ENCODE measurements at places on chromosomes 12 and 14.

GRCh38 chr12:131773582-131774221 lies 54.5 kb upstream of the MMP17 start:
- DNase-seq = no peak

- DNase-seq = no peak
Observed at GRCh38 chr12:78189656-78190055, 359.0 kb downstream of the NAV3 start.

DNA sequence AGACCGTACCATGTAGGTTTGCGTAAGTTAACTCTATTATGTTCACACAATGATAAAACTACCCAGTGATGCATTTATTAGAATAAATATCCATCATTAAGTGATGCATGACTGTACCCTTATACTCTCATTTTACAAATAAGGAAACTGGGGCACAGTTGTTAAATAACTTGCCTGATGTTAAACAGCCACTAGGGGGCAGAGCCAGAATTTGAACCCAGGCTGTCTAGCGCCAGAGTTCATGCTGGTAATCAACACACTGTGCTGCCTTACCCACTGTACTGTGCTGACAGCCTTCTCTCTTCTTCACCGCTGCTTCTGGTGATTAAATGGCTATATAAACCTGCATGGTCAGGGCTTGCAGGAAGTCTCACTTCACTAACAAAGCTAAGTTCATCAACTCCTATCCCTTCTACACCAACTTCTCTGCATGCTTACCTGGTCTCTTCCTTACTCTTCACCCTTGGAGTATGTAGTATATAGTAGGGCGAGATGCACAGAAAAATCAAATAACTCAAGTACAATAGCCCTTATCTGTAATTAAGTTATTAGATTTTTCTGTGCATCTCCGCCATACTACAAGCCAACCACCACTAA lies 43.6 kb upstream of the APPL2 start:
- DNase-seq = no peak

DNA sequence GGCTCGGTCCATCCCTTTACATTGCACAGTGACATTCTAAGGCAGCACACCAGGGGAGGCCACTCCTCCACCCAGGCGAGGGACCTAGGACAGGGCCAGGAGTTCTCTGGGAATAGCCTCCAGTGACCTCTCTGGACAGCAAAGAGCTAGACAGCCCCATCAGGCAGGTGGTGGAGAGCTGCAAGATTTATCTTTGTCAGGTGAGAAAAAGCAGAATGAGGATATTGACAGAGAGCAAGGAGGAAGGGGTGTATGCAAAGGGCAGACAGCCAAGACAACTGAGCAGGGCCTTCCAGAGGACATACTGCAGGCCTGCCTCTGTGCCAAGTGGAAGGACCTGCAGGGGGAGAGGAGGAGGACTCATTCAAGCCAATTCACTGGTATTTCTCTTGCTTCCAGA lies 112.4 kb upstream of the MAX start:
- DNase-seq = no peak

GRCh38 chr12:57230381-57231155 lies 1.1 kb downstream of the SHMT2 start:
- DNase-seq = no peak

GRCh38 chr14:99703381-99703780 lies 19.3 kb downstream of the CYP46A1 start:
- no peak for DNase-seq

GRCh38 chr14:61033054-61033453 lies 52.0 kb downstream of the SLC38A6 start:
- DNase-seq = no peak

- no peak for DNase-seq
Observed at GRCh38 chr12:6370994-6371754, 4.2 kb downstream of the SCNN1A start.

DNA sequence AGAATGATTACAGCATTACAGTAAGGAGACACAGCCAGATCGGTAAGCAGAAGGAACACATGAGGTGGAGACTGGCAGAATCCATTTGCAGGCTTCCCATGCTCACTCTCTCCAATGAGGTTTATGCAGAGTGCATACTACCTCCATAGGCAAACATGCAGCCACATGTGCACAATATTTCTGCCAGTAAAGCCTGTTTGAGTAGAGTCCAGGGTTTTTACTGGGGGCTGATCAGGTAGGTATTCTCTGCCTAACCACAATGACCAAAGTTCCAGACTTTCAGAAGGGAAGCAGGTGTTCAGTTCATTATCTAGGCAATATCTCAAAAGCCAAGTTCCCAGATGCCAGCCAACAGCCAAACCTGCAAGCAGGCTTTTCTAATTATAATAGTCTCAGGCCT lies 31.1 kb downstream of the INTS13 start:
- no peak for DNase-seq

GRCh38 chr14:72640911-72641485 lies 252.9 kb downstream of the DPF3 start:
- DNase-seq = no peak

- no peak for DNase-seq
Observed at GRCh38 chr14:94005324-94006073, 8.4 kb downstream of the CCDC197 start.

GRCh38 chr14:80425686-80426085 lies 214.4 kb upstream of the DIO2 start:
- DNase-seq = no peak

GRCh38 chr14:56087671-56088471 lies 30.3 kb upstream of the PELI2 start:
- DNase-seq = no peak

GRCh38 chr12:104738331-104738730 lies 219.8 kb downstream of the SLC41A2 start:
- no peak for DNase-seq

GRCh38 chr12:54240971-54241588 lies 38.8 kb downstream of the CBX5 start:
- no peak for DNase-seq

GRCh38 chr12:31618228-31619025 lies 27.5 kb upstream of the DENND5B start:
- no peak for DNase-seq

- DNase-seq = no peak
Observed at GRCh38 chr14:31879661-31880348, 197.3 kb upstream of the ARHGAP5 start.

DNA sequence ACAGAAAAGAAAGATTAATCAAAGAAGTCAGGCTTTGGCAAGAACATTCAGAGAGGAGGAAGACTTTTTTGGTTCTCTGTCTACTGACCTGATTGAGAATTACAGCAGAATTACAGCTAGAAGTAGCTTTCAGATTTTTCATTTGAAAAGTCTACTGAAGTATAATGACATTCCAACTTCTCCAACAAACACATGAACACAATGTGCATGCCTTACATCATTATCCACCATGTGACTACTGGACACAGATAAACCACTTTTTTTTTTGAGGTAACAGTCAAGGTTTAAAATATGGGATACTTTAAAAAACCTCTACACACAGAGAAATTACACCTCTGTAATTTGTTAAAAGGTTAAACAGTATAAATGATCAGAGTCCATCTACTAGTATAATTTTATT lies 12.3 kb downstream of the BTBD7 start:
- DNase-seq = no peak

DNA sequence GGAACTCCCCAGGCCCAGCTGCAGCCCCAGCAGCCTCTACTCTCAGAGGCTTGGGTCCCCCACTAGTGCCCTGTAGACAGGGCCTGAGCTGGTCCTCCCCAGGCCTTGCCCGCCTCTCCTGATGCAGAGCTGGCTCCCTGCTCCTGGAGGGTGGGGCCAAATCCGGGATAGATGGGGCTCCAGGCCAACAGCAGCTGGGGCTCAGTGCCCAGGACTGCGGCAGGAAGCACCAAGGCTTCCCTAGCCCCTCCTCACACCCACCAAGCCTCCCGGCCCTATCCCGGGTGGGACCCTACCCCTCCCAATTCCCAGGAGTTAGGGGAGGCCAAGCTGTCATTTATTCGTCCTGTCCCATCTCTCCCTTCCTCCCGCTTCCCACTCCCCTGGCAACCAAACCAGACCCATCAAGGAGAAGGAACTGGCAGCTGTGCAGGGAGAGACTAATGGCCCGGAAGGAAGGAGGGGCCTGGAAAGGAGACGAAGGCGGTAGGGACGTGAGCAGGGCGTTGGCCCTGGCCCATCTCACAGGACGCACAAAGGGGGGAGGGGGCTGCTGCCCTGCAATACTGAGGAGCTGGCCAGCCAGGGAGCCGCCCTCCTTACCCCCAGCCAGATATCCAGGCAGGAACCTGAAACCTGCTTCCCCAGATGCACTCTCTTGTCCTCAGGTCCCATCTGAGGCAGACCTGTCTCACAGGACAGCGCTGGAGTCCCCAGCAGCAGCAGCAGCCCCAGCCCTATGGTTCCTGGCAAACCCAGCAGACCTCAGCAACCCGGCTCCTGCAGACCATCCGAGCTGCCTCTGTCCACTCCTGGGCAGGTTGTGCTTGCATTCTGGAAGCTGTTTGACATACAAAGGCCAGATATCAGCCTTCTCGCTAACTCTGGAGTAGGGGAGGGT lies 1.6 kb upstream of the PRPH start:
- no peak for DNase-seq

DNA sequence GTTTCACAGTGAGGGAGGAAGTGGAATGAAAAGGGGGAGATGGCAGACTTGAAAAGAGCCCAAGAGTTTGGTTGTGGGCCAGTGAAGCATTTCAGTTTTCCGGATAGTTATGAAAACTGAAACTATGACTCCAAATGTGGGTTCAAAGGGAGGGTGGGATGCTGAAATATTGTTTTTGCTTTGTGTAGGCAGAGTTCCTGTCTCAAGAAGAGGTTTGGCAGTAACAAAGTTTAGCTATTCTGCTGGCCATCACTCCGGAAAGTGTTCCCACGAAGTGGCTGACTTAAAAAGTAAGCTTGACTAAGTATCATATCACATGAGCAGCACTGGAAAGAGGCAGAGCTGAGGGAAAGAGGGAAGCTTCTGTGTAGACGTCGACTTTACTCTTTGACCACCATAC lies 85.2 kb downstream of the CAND1 start:
- no peak for DNase-seq

- DNase-seq = no peak
Observed at GRCh38 chr12:82910246-82910893, 223.7 kb downstream of the TMTC2 start.

DNA sequence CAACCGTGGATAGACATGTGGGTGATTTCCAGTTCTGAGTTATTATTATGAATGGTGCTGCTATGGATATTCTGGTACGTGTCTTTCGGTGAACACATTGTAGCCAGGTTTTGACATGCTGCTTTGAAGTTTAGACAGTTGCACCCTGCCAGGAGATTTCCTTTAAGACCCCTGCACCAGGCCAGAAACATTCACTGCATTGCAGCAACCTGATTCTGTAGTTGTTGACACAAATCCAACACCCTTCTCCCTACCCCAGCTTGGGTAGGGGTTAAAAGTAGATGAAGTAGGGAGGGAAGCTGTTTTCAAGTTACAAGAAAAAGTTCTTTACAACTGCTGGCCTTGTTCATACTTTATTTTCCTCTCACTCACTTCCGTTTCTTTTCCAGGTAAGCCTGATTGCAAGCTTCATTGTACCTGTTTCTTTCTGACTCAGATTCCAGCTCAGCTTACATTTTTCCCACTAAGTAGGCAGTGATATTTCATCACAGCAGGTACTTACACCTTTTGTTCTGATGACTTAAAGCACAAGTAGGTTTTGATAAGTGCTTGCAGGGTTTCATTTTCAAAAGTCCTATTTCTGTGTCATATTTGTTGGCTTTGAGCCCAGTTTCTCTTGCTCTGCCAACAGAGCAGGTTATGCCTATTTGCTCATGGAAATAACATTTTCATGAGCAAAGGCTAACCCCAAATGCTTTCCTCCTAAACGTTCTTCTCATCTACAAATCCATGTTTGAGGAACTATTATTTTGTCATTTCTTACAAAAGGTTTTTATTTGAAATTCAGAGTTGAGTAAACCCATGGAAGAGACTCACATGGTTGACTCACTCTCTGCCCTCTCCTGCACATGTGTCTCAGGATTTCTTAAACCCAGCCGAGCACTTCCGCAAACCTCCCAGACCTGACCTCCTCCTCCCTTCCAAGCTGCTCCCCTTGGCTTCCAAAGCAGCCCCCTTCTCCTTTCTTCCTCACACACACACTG lies 12.1 kb upstream of the LTA4H start:
- no peak for DNase-seq

DNA sequence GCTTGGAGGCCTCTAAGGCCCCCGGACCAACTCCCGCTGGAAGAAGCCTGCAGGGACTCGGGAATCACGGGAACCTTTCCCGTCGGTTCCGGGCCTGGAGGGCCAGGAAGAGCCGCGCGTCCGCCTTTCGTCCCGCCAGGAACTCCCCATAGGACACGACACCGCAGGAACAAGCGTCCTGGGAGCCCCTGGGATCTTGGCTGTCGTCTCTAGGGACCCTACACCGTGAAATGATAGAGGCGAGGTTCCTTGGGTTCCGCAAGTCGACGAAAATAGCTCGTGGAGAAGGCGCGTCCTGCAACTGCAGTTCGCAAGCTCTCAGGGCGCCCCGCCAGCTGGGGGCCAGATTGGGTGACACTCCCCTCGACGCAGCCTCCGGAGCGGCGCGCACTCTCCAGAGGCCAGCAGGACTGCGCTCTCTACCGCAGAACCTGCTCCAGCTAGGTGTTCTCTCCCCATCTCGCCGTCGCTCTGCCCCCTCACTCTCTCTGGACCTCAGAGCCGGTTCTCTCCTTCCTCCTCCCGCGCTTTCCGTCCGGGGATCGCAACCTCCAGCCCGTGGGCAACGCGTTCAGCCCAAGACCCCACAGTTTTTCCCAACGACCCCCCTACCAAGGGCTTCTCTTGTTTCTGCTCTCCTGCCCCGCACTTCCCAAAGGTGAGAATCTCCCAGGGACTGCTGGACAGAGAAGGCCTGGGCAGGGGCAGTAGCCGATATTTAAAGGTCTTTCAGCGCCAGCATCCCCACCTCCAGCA lies 776 bp downstream of the BMP4 start:
- DNase-seq = no peak

- DNase-seq = no peak
Observed at GRCh38 chr14:65462411-65462810, 49.9 kb downstream of the FUT8 start.

DNA sequence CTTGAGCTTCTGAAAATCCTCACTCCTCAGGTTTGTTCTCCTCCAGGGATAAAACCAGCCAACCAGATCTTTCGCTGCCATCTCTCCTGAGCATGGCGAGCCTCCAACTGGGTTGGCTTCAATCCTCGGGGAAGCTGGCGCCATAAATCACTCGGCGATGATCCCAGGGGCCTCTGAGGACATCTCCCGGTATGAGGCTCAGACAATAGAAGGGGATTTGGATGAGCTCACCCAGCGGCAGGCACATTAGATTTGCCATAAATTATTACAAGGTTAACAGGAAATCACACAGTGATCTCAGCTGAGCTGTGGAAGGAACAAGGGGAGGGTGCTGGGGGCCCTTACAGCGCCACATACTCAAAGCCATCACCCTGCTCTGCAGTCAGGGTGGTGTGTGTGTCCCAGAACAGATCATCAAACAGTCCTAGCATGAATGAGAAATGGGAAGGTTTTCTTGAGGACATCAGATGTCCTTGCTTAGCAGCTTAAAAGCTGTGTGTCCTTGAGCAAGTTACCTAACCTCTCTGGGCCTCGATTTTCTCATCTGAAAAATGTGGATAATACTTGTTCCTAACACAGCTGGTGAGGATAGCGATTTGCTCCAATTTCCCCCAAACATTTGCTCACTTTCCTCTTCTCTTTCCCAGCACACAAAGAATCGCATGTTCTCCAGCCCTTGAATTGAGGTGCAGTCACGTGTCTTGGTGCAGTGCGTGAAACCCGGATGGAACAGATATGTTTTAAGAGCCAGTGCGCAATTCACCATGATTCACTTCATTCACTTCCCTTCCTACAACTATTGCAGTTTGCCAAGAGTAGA lies 142.8 kb downstream of the SCARB1 start:
- no peak for DNase-seq

GRCh38 chr14:85822236-85822635 lies 292.3 kb downstream of the FLRT2 start:
- DNase-seq = no peak

GRCh38 chr14:31070431-31070830 lies 44.3 kb upstream of the STRN3 start:
- DNase-seq = no peak
